Mesothelial cell of epicardium (in vitro differentiated cells): ENCODE measurements at places on chromosomes 7 and 10.

- no peak for DNase-seq
Measured at GRCh38 chr7:727104-727805, at the start of gene PRKAR1B. Gene PRKAR1B (minus strand): TSS chr7:727281. CDS start chr7:711505, 15,776 bp downstream.

GRCh38 chr10:58971211-58971610, 205.2 kb upstream of the PHYHIPL start:
- no peak for DNase-seq

DNA sequence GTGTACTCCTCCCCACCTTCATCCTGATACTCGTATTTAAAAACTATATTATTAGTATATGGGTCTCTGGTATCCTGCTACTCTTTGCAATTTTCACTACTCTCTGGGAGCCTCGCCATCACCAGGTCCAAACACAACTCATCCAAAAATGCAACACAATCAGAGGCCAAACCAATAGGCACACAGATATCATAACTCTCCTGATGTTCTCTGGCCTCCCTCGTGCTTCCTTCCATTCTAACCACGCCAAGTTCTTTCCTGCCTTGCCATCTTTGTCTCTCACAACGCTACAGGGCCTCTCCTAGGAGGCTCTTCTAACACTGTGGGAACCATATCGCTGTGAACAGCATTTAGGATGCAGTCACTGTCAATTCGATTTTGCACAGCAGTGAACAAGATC, 7.3 kb downstream of the RHEB start:
- DNase-seq: no peak

DNA sequence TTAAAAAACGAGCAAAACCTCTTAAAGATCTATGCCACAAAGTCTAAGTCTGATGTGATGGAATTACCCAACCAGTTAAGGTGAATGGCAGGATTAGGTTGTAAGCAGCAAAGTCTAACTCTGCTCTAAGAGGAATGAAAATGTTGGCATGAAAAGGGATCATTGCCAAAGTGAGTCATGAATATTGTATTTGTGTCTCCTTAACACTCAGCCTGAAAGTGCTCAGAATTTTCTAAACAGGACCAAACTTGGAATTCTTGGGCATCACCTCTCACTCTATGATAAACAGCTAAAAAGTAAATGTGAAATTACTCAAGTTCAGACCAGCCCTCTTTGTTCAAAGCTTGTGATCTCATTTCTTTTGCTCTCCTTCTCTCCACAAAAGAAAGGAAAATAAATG, 27.0 kb downstream of the PPP1R3A start:
- no peak for DNase-seq

- no peak for DNase-seq
Measured at GRCh38 chr7:149196705-149197171, 1.4 kb downstream of the ZNF282 start.

- no peak for DNase-seq
Measured at GRCh38 chr7:71135116-71135515, 3.2 kb downstream of the GALNT17 start.
